ENCODE measurements at places on chromosomes 5 and 9.

DNA sequence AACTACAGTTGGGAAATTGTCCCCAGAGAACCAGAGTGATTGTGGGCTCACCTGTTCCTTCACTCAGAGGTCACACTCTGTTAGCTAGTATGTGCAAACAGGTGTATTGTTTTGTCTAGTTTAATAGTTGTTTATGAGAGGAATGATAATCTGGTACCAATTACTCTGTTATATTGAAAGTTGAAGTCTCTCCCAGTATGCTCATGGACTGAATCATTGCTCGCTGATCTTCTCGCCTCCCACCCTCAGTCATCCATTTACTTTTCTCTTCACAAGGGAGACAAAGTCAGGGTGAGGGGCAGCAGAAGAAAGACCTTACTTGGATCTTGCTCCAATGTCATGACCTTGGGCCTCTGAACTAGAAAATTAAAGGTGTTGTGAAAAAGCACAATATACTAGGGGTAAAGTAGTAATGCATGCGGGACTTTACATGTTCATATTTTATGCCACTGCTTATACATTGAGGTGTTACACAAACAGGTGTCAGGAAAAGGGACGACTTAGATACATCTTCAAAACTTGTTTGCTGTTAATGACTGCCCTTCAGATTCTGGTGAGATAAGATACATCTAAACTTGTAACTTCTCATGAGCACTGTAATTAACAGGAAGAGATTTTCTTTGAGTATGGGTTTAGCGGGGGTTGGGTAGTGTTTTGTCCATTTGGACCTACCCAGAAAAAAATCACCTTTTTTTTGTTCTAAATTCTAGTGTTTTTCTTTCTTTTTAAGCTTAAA lies 36.9 kb downstream of the LNPEP start:
- DNase-seq: no peak

- DNase-seq: no peak
Observed at GRCh38 chr9:22241024-22241423, 205.6 kb upstream of the DMRTA1 start.

GRCh38 chr5:86979811-86980411 lies 287.8 kb upstream of the RASA1 start:
- no peak for DNase-seq

- peak; percentile 15 for DNase-seq
Observed at GRCh38 chr5:112186401-112186990, 232.6 kb downstream of the EPB41L4A start.

- no peak for DNase-seq
Observed at GRCh38 chr9:127109212-127109711, 13.2 kb downstream of the ANGPTL2 start.

DNA sequence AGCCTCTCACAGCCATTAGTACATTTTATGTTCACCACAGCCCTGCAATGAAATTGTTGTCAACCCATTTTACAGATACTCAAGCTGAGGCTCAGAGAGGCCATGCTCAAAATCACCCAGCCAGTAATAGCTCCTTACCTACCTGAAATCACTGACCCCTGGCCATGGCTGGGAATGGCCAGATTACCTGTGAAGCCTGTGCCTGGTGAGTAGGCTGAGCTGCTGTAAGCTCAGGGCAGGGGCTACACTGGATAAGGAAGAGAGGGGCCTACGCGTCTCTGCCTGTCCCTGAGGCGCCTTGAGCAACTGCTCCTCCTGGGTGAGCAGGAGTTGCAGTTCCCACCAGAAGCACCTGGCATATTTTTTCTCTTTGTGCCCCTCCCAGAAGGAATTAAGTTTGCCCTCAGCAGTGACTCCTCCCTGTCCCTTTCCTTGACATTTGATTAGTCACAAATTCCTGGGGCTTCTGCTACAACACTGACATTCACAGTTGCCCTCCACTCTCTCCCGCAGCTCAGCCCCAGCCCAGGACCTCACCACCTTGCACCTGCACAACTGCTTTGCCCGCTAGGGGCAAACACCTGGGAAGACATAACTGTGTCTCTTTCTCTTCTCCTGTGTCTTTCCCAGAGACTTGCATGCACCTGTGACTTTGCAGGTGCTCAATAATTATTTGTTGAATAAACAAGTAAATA lies 5.7 kb downstream of the CLTB start:
- DNase-seq: no peak

GRCh38 chr5:14712666-14713065 lies 48.1 kb downstream of the OTULIN start:
- no peak for DNase-seq

- no peak for DNase-seq
Observed at GRCh38 chr9:127837346-127837745, 17.1 kb downstream of the ENG start.

DNA sequence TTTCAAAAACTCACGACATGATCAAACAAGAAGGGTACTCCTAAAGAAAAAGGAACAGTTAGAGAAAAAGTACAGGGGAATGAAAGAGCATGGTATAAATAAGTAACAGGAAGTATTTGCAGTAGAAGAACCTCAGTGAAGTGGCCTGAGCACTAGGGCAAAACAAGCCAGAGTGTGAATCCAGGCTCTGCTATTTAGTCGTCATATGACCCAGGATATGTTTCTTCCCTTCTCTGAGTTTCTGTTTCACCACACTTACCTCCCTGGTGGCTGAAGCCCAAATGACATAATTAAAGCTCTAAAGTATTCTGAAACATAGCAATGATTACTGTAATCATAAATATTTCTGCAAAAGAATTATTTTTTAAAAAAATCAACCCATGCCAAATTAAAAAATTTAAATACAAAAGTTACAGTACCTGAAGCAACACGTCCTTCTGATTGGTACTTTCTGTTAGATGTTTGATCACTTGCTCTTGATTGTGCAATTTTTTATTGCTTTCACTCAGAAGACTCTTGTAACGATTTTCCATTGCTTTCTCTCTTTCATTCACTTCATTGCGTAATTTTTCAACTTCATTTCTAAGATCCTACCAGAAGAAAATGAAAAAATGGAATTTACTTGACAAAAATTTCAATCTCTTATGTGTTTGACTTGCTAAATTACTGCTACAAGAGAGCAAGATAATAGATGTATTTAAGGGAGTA lies 88.9 kb downstream of the CDK5RAP2 start:
- DNase-seq: peak; percentile 26

- no peak for DNase-seq
Observed at GRCh38 chr9:121138973-121139372, 62.7 kb downstream of the RAB14 start.

DNA sequence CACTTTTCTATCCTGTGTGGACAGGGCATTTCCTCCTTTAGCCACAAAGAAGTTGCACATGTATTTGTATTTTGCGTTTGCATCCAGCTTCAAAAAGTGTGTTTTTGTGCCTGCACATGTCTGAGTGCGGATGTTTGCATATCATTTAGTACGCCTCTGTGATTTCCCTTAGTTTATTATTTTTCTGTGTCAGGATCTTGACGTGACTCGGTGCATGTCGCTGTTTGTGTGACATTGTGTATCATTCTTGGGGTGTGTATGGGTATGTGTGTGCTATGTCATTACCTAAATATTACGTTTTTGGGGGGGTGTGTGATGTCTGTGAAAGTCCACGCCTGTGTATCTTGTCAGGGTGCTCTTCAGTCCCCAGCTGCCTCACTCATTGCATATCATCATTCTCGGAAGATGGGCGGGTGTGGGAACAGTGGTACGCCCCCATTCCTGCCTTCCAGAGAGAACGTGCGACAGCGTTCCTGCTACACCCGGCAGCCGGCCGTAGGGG lies 416 bp upstream of the PAIP2 start:
- no peak for DNase-seq

DNA sequence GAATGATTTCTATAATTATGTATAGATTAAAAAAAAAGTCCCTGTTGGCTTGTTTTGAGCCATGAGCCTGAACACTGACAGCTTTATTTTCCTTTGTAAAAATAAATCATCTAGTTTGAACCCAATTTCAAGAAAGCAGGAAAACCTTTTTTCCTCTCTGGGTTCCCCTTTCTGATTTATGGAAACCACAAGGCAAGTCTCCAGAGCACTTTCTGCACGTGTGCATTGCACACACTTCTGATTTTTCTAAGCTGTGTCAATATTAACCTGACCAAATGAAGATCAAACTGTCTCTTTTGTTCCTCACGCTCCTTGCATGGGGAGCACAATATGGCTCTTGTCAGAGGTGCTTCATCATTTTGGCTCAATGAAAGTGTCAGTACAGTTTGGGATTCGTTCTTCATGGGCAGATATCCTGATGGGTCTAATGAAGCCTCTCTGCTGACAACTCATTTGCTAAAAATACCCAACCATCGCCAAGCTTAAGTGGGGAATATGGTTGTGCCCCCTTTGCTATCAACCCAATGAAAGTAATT lies 39.2 kb upstream of the PCA3 start:
- no peak for DNase-seq

DNA sequence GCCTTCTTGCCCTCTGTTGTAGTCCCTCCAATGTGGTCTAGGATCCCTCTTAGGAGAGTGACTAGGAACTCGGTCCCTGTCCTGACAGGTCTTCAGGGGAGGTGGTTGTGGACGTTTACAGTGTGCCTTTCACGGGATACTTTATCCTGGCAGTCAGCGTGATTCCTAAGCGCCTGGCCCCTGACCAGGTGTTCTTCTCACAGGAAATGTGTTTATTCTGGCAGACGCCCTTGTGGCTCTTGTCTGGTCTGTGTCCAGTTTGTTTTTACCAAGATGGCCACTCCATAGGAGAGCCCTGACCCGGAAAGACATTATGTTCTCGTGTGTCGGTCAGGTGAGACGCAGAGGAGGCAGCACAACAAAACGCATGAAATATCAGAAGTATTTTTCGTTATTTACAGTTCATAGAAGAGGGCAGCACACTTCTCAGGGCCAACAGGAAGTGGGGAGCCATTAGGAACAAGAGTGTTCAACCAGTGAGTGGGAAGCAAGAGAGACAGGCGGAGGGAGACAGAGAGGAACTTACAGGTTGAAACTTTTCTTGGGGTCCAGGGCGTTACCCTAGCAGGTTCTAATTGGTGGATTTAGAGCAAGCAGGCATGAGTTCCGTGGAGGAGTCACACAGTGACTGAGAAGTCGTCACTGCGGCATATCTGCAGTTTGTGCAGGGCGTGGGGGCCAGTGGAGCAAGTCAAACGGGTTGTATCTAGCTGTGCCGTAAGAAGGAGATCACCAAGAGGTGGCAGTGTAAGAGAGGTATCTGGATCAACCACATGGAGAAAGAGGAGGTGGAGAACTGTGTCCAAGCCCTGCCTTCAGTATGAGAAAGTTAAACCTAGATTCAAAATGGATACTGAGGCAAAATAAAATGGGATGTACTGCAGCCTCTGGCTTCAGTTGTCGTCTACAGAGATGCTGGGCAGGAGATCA lies 412.9 kb downstream of the ZSWIM6 start:
- peak; percentile 8 for DNase-seq

DNA sequence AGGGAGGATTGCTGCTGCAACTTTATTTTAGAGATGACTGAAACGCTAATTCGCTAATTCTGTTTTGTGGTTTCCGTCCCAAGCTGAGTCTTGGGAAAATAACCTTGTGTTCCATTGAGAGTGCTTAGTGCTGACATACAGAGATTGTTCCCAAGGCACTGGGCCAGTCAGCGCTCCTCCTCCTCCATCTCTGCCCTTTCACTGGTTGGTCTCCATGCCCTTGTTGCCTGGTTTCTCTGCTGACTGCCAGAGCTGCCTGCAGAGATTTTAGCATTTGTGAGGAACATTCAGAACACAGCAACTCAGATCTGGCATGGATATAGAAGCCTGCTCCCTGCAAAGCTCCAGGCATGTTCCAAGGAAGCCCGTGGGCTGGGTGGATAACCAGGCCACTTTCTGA lies 126.0 kb upstream of the IRX2 start:
- no peak for DNase-seq

DNA sequence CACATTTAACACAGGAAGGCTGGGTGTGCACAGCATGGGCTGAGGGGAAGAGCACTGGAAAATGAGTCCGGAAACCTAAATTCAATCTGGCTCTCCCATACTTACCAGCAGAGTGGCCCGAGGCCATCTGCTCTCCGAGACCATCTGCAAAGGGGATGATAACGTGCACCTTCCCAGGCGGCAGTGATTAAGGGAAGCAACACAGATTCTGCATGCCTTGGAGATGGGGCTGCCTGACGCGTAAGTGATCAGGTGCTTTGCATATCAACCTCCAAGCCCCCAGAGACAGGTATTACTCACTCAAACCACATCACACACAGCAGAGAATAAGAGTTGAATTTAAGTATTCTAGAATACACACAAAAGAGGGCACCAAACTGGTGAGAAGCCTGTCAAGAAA lies 9.1 kb downstream of the EPB41L4B start:
- no peak for DNase-seq

GRCh38 chr9:91034521-91034920 lies 232.9 kb downstream of the SYK start:
- DNase-seq: no peak

GRCh38 chr9:106077731-106078130 lies 383.4 kb downstream of the TMEM38B start:
- no peak for DNase-seq

DNA sequence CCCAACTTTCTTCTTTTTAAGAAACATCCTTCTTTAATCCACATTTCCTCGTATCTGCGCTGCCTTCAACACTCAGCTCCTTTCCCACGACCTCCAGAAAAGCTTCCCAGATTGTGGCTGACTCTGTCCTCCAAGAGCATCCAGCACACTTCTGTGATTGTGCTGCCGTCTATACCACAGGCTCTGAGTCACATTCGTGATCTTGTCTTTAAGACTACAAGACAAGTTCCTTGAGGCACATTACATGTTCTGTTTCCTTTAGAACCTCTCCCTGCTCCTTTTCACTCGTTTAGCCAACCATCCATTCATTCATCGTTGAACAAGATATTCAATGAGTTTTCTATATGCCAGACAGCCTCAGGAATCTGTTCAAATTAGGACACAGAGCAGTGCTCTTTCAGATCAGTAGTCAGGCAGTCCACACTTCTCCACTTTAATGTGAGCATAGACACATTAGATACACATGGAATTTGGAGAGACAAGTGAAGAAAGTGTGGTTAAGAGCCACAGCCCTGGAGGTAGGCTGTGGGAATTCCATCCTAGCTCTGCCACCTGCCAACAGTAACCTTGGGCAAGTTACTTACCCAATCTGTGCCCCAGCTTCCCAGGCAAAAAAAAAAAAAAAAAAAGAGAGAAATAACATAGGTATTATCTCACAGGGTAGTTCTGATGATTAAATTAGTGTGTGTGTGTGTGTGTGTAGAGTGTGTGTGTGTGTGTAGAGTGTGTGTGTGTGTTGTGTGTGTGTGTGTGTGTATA lies 18.9 kb downstream of the WHRN start:
- DNase-seq: no peak

- DNase-seq: peak; percentile 46
Observed at GRCh38 chr5:141155540-141156374, 5.9 kb downstream of the PCDHB6 start.

DNA sequence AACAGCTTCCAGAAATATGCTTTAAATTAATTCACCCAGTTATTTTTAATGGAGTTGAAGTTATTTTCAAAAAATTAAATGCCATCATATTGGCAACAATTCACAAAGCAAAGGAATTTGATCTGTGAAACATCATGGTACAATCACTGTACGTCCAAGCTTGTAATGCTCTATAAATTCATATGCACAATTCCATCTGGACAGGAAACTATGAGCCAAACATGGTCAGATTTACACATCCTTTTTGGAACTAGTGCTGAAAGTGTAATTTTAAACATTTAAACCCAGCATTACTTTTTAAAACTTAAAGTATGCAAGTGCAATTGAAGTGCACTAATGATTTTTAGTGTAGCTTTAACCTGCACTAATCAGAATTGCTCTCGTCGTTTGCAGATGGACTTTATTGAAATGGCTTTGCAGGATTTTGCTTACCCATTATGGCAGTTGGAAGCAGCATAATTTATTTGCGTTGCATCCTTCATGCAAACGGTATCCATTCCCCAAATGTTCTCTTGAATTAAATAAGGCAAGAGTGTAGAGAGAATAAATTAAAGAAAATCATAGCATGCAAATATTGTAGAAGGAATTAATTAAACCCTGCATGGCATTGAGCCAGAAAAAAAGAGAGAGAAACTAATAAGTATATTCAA lies 21.0 kb upstream of the OR13F1 start:
- DNase-seq: no peak
